CD14-positive monocyte (primary cell): ENCODE measurements at places on chromosomes 11 and 22.

- DNase-seq: no peak
These were observed 10.9 kb downstream of the SRPRA start for GRCh38 chr11:126257764-126258163.

GRCh38 chr22:41831383-41831782, 1.5 kb upstream of the SREBF2 start:
- peak; percentile 68 for DNase-seq

- no peak for DNase-seq
These were observed 609 bp downstream of the MAPK11 start for GRCh38 chr22:50269573-50269969.

- no peak for DNase-seq
These were observed 35.7 kb downstream of the CD44 start for GRCh38 chr11:35174666-35175065.

- DNase-seq: no peak
These were observed 152.5 kb upstream of the NAV2 start for GRCh38 chr11:19560156-19560555.

DNA sequence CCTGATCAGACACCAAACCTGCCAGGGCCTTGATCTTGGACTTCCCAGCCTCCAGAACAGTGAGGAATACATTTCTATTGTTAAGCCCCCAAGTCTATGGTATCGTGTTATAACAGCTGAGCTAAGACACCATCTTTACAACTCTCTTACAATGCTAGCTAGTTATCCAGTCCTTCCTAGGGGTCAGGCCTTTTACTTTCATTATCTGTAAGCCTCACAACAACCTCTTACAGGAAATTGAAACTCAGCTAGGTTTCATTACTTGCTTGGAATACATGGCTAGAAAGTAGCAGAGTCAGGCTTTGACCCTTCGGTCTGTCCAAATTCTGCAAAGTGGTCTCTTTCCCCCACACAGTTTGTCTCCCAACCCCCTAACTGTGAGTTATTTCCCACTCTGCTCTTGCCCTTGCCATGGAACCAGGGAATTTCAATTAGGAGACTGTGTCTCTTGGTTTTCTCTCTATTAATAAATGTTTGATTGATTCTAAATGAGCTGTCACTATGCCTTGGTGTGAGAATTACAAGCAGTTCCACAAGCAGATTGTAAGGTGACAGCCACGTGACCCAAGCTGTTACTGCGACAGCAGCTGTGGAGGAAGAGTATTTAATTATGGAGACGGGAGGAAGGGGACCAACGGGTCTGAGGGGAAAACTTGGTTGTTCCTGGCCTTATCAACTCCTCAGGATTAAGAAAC, 38.4 kb upstream of the CLMP start:
- DNase-seq: no peak

- DNase-seq: no peak
These were observed 1.8 kb downstream of the MUC6 start for GRCh38 chr11:1034456-1035295.

DNA sequence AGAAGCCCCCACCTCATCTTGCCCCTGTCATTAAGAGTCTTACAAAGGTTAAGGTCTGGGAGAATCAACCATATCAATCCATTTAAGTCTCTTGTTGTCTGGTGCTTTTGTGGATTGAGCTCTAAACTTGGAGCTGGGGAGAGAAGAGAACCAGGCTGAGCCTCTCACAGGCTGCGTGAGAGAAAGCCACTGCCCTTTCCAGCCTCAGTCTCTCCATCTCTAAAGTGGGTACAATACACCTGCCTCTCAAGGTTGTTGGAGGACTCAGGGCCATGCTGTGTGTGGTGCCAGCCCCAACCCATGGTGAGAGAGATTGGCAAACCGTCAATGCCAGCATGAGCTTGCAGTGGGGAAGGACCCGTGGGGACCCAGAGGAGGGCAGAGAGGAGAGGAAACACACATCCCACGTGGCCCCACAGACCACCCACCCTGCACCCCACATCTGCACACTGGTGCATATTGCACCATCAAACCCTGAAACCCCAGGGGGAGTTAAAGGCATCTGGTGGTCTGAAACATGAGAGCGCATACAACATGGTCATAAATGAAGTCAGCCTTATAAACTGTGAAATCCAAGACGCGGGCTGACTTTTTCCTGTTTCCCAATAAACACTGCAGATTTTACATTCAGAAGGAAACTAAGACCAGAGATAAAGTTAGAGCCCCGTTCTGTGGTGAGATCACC, 27.5 kb upstream of the FBLN1 start:
- no peak for DNase-seq

- no peak for DNase-seq
These were observed 29.5 kb downstream of the CD82 start for GRCh38 chr11:44595006-44595405.

DNA sequence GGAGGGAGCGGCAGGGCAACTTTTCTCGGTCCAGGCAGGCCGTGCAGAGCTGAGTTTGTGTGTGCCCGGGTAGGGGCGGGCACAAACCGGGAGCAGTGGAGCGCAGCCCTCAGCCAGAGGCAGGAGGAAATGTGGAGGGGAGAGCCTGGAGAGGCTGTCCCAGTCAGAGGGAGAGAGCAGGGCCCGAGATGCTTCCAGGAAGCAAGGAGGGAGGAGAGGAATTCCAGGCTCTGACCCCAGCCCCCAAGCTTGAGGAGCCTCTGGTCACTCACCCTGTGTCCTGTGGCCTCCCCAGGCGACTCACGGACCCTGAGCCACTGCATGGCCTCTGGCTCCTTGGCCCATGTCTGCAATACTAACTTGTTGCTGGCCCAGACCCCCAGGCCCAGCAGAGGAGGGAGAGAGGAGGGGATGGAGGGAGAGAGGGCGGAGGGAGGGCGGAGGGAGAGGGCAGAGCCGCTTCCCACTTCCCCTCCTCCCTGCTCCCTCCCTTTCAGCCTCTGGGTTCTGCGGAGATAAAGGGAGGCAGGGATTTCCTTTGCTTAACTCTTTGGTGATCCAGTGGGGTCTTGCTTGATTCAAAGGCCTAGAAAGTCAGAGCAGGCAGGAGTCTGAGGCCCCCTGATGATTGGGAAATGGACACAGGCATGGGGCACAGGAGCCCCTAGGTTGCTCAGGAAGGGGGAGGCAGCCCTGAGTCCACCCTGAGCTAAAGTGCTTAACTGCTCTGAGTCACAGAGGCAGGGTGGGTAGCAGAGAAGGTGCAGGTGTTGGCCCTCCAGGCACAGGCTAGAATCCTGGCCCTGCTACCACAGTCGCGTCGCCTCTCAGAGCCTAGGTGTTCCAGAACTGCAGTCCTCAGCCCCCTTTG, at the start of gene C1QTNF6:
Gene C1QTNF6, minus strand, starts transcription at position 357 of the 871 bp plus-strand sequence. Its CDS starts 34 bp downstream, at position 323.
- no peak for DNase-seq

- no peak for DNase-seq
These were observed 60.9 kb downstream of the GRIA4 start for GRCh38 chr11:105670811-105671210.

- DNase-seq: no peak
These were observed 87.8 kb downstream of the CACNA1I start for GRCh38 chr22:39658367-39658766.

GRCh38 chr11:32108576-32108975, 17.7 kb downstream of the RCN1 start:
- DNase-seq: no peak
